BJ (cell line): ENCODE measurements at places on chromosomes 1 and 21. TPM values are rescaled to one million over a fixed set of nuclear protein-coding genes. Genes with fewer than 3 reads are reported as not detected.

GRCh38 chr1:209767706-209768105, 11.9 kb downstream of the TRAF3IP3 start:
- no peak for DNase-seq

FLVCR1 gene
- 0.88 and 1.4 TPM in 2 replicates for polyA plus RNA-seq

EXTL1 gene
- 3.6 and 5.0 TPM in 2 replicates for polyA plus RNA-seq

- no peak for DNase-seq
Measured at GRCh38 chr1:56577406-56578137, 1.8 kb downstream of the PLPP3 start.

GRCh38 chr1:55640708-55641473, 425.7 kb upstream of the USP24 start:
- no peak for DNase-seq

- no peak for DNase-seq
Measured at GRCh38 chr1:49364676-49365075, 588.0 kb upstream of the BEND5 start.

CD101 gene
- polyA plus RNA-seq, result 0.12 TPM in 1 of 2 replicates, not detected in the other

- DNase-seq, result peak; percentile 40
Measured at GRCh38 chr1:152182944-152183361, 23.9 kb upstream of the RPTN start.

- no peak for DNase-seq
Measured at GRCh38 chr1:1956101-1956500, 37.0 kb upstream of the TMEM52 start.

- DNase-seq, result no peak
Measured at GRCh38 chr21:42480736-42481135, 15.3 kb downstream of the RSPH1 start.

- DNase-seq, result no peak
Measured at GRCh38 chr1:109207467-109208103, 6.1 kb upstream of the SARS1 start.

DNA sequence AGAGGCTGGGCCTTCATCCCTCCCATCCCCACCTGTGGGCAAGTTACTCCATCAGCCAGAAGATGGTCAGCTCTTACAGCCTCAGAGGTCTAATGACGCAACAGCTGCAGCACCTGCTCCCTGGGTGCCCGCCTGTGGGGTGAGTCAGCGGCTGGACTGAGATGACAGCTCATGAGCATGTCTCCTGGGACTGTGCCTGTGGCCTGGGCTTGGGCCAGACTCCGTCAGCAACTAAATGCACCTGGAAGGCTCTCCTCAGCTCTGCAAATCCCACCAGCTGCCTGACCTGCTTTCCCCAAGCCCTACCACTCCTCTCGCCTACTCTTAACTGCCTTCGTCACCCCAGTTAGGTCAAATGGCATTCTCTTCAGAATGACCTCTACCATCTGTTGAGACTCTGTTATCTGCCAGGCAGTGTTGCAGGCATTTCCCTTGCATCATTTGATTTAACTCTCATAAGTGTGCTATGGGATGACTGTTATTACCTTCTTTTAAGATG, 47.7 kb downstream of the ETS2 start:
- no peak for DNase-seq

GRCh38 chr1:116350097-116350645, 22.9 kb upstream of the ATP1A1 start:
- DNase-seq, result no peak

ERVH48-1 gene
- not detected in 2 replicates for polyA plus RNA-seq

- DNase-seq, result no peak
Measured at GRCh38 chr1:9406111-9406510, 113.4 kb downstream of the SPSB1 start.

DNA sequence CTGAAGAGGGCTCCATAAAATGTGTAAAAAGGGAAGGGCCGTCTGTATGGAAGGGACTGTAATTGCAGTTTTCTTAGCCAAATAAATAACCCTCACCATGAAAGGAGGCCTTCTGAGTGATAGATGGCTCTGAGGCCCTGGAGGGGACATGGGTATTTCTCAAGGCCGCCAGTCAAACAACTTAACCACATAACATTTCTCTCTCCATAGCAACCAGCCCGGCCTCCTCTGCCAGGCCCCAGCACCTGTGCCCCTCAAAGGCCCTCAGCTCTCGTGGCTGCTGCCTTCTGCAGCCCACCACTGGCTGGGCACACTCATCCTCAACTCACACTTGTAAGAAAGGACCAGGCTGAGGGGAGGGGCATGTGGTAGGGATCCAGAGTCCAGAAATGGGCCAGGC, 57.0 kb upstream of the GJB5 start:
- DNase-seq, result no peak

- DNase-seq, result no peak
Measured at GRCh38 chr21:27776925-27777553, 810.2 kb upstream of the ADAMTS5 start.

DDR2 gene
- 267 and 282 TPM in 2 replicates for polyA plus RNA-seq

- DNase-seq, result no peak
Measured at GRCh38 chr1:55886856-55887712, 671.9 kb upstream of the USP24 start.

DNA sequence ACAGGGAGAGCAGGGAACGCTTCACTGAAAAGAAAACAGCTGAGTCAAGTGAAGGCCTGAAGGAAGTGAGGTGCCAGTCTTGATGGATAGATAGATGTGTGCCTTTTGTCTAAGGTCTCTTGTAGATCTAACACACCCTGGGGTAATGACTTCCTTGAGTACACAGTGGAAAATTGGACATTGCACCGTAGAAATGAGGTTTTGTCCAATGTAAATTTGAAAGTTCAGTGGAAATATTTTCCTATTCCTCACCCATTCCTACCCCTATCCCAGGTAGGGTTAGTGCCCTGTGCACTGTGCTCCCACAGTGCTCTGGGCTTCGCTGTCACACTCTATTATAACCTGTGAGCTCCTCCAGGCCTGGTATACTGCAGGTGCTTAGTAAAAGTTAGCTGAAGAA, 24.3 kb downstream of the ZMYND12 start:
- DNase-seq, result no peak

OR14K1 gene
- polyA plus RNA-seq, result not detected in 2 replicates

TDRKH gene
- 1.1 and 1.6 TPM in 2 replicates for polyA plus RNA-seq

ZNF697 gene
- 3.2 and 5.7 TPM in 2 replicates for polyA plus RNA-seq

- no peak for DNase-seq
Measured at GRCh38 chr1:33928251-33928650, 64.4 kb downstream of the HMGB4 start.

EFNA3 gene
- polyA plus RNA-seq, result 1.4 and 1.8 TPM in 2 replicates

GRCh38 chr1:179803918-179804317, 60.8 kb downstream of the FAM163A start:
- no peak for DNase-seq

NBPF8 gene
- polyA plus RNA-seq, result 19.5 and 20.7 TPM in 2 replicates

DNA sequence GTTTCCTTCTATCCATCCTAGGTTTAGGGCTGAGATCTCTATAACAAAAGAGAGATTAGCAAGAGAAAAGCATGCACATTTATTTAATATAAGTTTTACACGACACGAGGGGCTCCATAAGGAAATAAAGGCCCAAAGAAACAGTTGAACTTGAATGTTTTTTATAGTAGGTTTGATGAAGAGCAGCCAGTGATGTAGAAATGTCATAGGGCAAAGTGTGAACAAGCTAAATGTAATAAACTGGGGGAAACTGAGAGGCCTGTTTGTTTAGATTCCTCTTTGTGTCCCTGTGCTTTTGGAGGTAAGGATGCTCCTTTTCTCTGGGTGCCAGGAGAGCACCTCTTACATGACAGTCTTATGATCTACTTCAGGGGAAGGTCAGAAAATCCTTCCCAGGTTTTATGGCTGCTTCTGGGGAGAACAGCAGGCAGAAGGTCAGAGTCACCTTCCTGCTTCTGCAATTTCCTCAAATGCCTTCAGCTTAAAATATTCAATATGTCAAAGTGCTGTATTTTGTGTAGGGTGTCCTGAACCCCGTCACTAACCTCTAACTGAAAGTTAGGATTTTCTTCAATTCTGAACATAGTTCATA, 9.5 kb upstream of the HORMAD1 start:
- no peak for DNase-seq

RNU1-3 gene
- polyA plus RNA-seq, result not detected in 2 replicates

CD84 gene
- not detected in 2 replicates for polyA plus RNA-seq

ADCY10 gene
- polyA plus RNA-seq, result 0.02 and 0.05 TPM in 2 replicates

DNA sequence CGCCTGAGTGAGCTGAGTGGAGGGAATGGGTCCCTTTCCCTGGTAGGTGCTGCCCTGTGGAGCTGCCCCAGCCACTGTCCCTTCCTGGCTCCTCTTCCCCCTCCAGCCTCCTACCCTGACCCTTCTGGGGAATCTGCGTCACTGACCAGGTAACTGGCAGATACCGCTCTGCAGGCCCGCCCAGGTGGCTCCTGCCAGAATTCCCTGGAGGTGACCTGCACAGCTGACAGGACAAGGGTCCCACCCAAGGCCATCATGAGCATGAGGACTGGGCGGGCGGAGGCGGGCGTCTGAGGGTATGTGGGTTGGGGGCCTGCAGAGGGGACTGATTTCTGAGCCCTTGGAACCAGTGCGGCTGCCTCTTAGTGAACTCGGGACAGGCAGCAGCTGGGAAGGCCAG, 32.5 kb downstream of the DHRS3 start:
- no peak for DNase-seq

DNA sequence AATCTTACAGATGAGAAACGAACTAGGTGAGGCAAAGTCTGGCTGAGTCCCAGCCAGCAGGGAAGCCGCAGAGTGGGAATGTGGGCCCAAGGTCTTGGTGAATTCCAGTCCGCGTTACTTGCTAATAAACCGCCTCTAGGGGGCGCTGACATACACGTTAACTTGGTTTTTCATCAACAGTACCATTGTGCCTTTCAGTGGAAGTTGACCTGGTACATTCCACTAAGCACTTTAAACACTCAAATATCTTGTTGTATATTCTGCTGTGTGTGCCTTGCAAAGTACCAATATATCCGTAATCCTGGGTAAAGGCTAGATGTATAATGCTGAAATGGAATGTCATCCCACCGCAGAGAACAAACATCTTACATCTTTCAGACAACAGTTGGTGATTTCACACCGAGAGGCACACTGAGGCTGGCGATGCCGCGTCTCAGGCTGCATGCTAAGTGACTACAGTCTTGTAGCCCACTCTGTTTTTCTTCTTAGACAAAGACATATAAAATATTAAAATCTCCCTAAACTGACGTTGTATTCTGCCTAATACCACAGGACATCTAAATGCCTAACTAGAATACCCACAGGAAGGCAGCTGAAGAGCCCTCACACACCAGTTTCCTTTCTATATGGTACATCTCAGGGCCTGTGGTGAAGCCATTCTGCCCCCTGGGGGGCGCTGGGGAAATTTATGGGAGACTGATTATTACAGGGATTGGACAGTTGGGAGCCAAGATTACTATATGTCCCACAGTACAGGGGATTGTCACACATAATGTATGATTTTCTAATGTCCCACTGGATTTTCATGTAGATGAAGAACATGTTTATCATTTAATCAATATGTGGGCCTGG, 49.2 kb upstream of the C1orf198 start:
- DNase-seq, result no peak

NFYC gene
- 35.0 and 63.2 TPM in 2 replicates for polyA plus RNA-seq

GRCh38 chr1:20712215-20712577, 5.6 kb downstream of the KIF17 start:
- no peak for DNase-seq

TMEM234 gene
- polyA plus RNA-seq, result 29.4 and 37.8 TPM in 2 replicates

DNA sequence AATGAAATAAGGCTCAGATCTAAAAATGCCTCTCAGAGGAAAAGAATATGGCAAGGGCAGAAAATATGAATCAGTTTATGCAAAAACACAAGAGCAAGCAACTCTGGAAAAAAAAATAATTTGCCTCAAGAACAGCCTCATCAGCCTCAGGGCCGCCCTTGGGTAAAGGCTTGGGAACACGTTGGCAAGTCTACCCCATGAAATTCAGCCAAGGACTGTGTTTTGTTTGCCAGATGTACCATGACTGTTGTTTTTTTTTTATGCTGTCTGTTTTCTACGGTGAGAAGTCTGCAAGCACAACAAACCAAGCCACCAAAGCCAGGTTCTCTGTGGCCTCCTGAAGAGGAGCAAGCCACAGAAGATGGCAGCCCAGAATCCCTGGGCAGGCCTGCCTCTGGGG, 18.0 kb downstream of the HHIPL2 start:
- DNase-seq, result no peak

DNA sequence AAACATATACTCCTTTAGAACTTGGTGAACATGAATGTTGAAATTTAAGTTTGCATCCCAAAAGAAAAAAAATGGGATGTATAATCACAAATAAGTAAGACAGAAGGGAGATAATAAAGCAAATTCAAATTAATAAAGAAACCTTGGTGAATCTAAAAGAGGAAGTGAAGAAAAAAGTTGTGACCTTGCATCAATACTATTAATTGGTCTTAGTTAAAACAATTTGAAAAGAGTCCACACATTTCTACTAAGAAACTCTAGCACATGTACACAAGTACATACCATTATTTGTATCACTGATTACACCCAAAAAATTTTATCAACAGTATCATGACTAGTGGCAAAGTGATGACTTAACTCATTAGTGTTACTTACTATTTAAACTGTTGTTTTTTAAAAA, 80.4 kb upstream of the SCYL3 start:
- DNase-seq, result no peak

KRTAP7-1 gene
- polyA plus RNA-seq, result not detected in 2 replicates

- no peak for DNase-seq
Measured at GRCh38 chr1:217343907-217344306, 287.0 kb downstream of the GPATCH2 start.

DNA sequence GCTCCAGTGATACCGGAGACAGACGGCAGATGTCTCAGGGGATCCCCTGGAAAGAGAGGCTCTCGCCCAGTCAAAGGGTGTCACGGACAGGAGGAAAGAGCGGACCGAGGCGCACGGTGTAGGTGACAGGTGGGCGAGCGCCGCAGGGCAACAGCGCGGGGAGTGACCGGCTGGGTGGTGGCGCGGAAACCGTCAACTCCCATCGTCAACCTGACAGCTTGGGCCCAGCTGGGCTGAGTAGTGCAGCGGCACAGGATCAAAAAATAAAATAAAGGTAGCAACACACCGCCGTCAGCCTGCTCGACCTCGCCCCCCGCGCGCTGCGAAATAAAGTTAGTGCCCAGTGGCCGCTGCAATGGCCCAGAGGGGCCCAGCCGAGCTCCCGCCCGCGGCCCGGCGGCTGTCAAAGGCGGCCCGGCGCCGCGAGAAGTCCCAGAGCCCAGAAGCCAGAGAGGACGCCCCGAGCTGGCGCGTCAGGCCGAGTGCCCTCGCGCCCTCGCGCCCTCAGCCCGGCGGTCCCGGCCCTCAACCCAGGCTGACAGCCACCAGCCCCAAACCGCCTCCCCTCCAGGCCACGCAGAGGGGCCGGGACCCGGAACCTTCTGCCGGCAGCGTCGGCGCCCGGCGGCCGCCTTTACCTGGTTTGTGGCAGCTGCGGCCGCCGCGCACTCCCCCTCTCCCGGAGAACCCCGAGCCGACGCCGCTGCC, at the start of gene LYST:
Gene LYST (minus strand): TSS at position 702 of the 708 bp plus-strand sequence. CDS start 36,489 bp downstream, outside the sequence.
- no peak for DNase-seq

DNA sequence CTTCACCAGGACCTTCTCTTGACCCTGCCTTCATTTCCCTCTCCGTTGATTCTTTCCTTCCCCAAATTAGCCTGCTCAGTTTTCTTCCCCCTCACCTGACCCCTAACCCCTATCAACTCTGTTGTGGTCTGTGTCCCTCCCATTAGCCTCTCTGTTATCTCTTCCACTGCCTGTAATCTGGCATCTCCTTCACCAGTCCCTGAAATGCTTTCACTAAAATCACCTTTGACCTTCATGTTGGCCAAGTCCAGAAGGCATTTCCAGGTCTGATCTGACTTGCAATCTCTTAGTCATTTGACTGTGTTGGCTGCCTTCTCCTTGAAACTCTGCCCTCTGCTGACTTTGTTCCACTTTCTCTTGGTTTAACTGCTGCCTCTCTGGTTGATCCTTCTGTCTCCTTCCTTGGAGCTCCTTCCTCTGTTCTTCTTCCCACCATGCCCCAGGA, 28.2 kb downstream of the ATP8B2 start:
- DNase-seq, result no peak

SPATA45 gene
- not detected in 2 replicates for polyA plus RNA-seq

- DNase-seq, result no peak
Measured at GRCh38 chr1:230853731-230854130, 14.6 kb downstream of the C1orf198 start.
